Stimulated activated CD8-positive, alpha-beta memory T cell treated with anti-CD3 and anti-CD28 coated beads, Interleukin-7, amount 100 ng/mL, for 4 hours (primary cell): ENCODE measurements at places on chromosomes 16 and 17.

DNA sequence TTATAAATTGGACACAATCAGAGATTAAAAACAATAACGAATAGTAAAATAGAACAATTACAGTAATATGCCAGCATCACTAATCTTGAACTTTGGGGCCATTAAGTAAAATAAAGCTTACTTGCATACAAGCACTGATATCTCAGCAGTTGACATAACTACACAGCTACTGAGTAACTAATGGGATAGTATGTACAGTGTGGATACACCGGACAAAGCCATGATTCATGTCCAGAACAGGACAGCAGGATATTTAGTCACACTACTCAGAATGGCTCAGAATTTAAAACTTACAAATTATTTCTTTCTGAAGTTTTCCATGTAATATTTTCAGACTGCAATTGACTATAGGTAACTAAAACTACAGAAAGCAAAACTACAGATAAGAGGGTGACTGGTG lies 427.5 kb downstream of the CDH13 start:
- DNase-seq: no peak

GRCh38 chr16:69830534-69831211 lies 68.5 kb downstream of the WWP2 start:
- no peak for DNase-seq

DNA sequence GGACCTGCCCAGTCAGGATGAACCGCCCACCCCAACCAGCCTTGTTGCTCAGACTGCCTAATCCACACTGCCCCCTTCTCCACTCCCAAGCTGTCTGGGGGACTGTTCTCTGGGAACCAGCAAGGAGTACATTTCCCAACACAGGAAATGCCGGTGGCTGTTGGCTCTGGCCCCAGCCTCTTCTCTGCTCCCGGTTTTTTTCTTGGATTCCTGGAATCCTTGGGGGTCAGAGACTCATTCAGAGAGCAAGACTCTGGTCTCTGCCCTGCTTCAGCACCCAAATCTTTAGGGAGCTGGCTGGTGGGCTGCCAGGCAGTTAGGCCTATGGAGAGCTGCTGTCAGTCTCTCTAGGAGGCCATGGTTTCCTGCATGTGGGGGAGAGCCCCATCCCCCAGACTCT lies 10.8 kb upstream of the MTMR4 start:
- no peak for DNase-seq

DNA sequence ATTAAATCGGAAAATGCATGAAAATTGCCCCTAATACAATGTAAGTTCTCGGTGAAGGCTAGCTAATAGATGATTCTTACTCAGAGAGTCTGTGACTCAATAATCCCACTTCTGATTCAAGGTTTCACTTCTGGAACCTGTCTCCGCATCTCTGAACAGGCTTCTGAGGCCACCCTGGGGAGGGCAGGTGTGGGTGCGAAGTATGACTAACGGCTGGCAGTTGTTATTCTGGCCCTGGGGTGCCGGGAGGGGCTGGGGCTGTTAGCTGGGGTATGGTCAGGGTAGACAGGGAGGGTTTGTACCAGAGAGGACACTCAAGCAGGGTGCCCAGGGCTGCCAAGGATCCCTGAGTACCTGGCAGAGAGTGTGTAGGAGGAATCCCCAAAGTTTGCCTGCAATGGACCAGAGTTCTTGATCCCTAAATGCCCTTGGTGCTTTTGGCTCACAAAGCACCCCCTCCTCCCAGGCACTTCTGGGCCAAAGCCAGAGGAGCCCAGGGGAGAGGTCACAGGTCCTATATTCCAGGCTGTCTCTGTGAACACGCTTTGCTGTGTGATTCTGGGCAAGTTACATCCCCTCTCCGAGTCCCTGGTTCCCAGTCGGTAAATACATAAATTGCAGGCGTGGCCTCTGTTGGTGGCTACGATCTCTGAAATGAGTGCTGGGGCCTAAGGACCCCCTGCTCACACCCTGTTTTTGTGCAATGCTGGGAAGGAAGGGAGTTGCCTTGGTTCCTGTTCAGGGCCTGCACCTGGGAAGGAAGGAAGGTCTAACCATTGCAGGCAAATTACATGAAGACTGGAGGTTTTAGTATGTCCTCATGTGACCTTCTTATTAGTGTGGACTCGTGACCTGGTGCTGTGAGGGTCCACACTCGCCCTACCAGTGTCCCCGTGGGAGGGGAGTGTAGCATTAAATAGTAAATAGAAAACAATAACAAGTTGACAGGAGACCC lies 49.9 kb upstream of the CPNE2 start:
- peak; percentile 77 for DNase-seq

DNA sequence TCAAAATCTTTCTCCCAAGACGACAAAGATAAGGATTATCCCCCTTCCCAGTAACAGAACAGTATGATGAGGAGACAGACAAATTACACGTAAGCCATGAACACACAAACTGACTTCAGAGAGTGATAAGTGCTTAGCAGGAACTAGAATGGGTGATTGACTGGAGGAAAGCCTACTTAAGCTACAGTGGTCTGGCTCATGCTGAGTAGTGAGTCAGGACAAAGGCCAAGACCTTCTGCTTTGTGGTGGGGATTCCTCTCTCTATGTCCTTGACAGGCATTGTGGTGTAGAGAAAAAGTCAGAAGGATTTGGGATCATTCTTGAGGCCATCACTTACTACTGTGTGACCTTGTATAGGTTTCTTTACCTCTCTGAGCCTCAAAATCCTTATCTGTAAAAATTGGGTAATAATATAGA lies 381.9 kb upstream of the CCL2 start:
- DNase-seq: no peak

DNA sequence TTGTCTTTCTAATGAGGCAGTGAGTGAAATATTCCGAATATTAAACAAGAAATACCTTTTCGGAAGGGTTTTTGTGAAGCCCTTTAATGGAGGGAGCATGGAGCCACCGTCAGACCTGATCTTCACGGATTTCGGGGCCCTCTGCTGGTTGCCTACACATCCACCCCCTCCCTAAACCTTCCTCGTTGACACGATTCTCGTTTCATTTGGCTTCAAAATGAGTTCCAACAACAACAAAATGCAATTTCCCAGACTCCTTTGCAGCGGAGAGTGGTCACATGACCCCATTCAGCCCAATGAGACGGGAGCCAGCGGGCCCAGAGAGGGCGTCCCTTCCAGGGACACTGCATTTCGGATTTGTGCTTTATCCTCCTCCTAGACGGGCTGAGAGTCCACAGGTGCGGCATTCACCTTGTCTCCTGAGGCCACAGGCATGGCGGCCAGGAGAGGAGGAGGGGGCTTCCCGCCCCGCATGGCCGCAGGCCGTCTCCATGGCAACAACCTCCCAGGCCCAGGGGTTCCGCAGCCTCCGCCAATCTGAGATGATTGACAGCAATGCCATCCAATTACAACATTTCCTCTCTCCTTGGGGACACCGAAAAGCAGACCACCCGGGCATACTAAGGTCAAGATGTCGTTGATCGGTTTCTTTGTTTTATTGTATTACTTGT lies 259.8 kb downstream of the C16orf95 start:
- no peak for DNase-seq

DNA sequence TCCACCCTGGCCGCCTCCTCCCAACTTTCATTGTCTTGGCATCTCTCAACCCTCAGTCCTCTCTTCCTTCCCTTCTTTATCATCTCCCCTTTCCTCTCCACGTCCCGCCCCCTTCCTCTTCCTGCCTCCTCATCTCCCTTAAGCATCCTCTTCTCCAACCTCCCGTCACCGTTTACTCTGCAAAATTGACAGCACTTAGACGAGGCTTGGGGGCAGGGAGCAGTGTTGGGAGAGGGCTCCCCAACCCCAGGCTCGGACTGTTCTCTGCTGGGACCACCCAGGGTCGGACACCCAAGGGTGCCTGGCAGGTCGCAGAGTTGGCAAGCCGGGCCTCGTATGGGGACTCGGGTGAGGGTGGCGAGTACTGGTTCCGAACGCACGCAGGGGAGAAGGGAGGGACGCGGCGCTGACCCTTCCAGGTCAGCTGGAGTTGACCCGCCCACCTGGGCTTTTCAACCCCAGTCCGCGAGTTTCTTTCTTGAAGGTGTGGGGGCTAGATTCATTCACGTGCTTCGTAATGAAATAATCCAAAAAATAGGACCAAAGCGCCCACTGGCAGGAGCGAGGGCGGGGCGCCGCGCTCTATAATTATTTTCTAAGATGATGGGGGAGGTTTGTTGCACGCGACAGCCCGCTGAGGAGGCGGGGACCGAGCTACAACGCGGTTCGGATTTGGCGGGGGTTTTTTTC lies 775 bp upstream of the PAGR1 start:
- DNase-seq: no peak

DNA sequence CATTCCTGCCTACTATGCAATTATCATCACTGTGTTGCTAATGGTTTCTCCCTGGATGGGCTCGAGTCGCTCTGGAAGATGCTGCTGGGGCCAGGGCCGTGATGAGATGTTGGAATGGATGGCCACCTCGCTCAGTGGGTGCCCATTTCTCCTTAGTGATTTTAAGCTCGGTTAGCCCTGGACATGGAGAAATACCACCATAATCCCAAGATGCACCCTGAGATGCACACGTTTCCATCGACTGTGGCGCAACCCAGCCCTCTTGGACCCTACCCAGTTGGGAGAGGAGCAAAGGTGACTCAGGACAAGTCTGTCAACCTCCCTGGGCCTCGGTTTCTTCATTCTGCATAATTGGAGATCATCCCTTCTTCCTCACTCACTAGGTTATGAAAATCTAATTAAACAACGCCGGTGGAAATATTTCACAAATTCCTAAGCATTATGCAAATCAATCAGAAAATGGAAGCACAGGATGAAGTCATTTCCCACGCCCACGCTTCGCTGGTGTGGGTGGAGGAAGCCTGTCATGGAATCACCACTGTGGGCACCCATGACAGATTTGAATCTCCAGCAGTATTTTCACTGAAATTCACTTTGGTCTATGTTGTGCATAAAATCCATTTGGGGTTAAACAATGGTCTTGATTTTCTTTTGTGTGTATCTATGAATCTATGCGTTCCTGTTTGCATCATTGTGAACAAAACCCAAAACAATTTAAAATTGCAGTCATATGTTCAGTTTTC lies 195.2 kb downstream of the AXIN2 start:
- peak; percentile 43 for DNase-seq

DNA sequence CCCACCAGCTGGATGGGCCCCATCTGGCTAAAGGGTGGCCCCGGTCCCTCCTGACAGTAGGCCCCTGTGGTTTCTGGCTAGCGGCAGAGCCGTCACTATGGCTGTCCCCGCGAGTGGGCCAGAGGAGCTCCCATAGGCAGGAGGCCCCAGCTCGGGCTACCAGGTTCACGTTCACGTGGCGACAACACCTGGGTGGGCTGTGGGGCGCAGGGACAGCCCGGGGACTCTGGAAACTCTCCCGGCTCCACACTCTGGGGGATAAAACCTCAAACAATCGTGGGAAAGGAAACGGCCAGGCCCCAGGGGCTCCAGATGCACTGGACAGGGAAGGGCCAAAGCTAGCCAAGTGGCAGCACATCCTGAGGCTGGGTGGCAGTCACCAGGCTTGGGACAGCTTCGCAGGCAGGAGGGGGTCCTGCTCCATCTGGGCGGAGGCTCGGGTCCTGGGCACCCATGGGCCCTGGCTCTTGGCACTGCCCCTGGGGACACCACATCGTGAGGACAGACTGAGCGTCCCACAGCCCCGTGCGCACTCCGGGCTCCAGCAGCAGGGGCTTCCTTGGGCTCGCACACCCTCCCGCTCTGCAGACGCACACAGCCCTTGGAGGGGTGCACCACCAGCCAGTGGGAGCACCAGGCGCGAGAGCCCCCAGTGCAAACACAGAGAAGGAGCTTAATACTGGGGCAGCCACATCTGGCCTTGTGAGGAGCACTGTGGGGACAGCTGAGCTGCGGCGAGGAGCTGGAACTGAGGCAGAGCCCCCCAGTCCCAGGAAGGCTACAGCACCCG lies 4.4 kb downstream of the RNF166 start:
- no peak for DNase-seq

GRCh38 chr17:80361495-80362220 lies 53.3 kb upstream of the ENDOV start:
- no peak for DNase-seq

GRCh38 chr17:41976142-41976768 lies 9.7 kb downstream of the CNP start:
- DNase-seq: no peak

DNA sequence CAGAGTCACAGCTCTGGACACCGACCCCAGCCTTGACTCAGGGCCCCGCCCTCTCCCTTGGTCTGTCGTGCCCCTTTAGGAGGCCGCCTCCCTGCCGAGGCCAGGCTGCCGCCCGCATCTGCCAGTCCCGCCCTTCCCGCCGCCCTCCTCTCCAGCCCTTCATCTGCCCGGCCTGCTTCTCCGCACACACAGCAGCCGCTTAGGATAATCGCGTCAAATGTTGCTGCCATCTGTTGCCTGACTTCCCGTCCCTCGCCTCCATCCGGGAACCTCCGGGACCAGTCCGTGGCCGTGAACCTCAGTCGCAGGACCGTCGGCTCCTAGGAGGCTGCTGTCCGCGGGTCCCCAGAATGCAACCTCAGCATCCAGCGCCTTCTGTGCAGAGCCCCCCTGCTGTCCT lies 11.9 kb downstream of the GSE1 start:
- no peak for DNase-seq

DNA sequence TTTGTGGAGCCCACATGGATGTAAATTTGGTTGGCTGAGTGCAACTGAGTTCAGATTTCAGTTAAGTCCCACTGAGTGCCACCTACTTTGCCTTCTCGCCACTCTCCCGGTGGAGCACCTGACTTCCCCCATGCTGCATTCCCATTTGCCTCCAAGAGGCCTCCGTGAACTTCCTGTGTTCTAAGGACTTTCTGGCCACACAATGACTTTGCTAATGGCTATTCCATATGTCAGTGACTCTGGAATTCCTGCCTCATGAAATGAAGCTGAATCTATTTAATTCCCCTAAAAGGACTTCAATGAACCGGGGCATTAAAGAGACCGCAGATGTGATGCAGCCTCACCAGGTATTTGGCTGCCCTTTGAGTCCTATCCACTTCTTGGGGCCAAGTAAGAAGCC lies 29.9 kb downstream of the ABCC12 start:
- DNase-seq: no peak

DNA sequence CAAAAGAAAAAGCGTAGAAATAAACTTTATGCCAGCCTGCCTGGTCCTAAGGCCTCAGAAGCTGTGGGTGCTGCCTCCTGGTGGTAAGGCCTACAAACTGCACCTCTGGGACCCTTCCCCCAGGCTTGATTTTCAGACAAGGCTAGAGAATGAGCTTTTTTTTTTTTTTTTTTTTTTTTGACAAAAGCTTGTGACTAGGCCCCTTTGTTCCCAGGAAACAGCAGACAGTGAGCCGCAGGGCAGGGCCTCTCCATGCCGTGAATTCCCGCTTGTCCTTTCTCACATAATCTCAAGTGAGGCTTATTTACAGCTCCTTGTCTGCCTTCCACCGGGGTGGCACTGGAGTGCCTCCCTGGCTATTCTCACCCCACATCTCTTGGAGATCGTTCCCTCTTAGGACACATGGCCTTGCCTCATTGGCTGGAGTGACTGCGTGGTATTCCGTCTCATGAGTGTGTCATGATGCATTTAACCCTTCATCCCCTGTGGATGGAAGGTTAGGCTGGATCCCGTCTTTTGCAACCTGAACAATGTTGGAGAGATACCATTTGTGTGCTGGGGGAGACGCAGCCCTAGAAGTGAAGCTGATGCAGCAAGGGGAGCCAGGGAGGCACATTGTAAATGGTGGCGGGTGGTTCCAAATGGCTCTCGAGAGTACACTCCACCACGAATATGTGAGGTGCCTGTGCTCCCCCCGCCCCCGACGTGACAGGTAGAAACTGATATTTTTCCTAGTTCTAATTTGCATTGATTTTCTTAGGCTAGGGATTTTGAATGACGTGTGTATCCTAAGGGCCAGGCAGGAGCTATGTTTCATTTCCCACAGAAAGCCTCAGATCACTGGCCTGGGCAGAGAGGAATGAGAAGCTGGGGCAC lies 49.6 kb downstream of the USP22 start:
- DNase-seq: peak; percentile 31
